ENCODE measurements at places on chromosomes 16 and 17.
A peak's percentile ranks its signal among the peaks of the same experiment; 100 is the strongest.

DNA sequence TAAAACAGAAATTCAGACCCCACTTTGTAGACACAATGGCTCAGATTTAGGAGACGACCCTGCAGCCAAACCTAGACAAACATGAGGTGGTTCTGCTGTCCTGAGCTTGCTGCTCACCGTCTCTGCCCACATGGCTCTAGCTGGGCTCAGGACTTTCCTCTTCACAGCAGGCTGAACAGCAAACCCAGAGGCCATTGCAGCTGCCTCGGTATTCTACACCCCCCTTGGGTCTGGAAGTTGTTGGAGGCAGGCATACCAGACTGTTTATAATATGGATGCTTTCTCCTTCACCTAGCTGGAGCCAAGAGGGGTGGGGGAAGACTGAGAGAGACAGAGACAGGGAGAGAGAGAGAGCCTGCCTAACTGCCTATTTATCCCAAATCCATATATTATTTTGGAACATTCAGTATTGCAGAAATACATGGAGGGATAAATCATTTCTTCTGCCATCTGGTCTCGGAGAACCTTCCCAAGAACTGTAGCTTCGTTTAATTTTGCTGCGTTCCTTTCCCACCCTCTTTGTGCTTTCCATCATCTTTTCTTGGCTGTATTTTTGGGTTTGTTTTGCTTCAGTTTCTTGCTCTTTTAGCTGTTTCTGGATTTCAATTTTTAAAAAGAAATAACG lies 628.2 kb upstream of the RBFOX1 start:
- DNase-seq = no peak

DNA sequence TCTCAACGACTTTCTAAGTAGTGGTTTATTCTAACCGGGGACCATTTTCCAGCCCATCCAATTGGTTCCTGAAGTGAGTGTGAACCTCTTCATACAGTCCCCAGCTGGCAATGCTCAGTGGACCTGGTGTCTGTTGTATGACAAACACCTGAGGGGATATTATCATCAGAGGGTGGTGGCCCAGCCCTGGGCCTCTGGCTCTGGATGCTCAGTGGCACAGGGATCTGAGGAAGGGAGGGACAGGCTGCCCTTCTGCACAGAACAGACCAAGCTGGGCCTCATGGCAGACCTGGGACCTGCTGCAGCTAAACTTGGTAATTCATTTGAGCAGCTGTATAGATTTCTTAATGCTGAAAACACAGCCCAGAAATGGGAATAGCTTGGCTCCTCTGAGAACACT lies 72.6 kb downstream of the IRX5 start:
- no peak for DNase-seq

GRCh38 chr16:47627721-47628120 lies 166.6 kb downstream of the PHKB start:
- DNase-seq = no peak

DNA sequence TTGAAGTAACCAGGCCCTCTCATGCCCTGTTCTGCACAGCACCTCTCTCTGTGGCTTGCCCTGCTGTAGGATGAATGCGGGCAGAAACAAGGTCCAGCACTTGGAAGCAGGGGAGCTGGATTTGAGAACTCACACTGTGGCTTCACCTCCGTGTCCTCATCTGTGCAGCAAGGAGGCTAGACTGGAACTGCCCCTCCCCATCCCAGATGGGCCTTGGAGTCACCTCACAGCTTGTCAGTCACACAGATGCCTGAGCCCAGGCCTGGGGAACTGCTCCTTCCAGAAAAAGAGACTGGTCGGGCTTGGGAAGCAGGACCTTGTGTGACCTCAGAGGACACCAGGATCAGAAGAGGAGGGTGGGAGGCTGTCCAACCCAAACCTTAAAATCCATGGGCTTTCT lies 180.8 kb downstream of the CCT6B start:
- DNase-seq = no peak

- no peak for DNase-seq
Observed at GRCh38 chr17:45971698-45972141, 27.3 kb upstream of the STH start.

DNA sequence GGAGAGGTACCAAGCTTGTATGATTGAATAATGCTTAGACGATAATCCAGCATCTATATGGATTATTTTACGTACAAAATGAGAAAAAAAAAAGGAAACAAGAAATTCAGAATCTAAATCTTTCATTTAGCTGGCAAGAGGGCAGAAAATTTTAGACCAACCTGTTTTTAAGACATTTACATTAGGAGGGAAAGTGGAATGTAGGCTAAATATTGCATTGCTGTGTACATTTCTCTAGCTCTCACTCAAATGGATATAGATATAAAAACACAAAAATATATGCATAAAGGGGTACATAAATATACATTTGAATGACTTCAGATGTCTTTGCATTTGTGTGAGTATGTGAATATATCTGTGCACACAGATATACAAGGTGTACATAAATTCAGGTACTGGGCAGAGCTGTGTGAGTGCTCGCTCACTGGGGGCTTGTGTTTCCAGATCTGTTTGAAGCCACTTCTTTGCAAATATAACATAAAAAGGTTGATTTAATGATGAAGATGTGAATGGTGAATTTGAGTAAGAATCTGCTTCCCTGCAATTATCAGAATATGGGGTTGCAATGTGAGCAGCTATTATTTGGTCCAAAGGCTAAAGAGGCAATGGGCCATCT lies 14.2 kb upstream of the ZFHX3 start:
- no peak for DNase-seq

- DNase-seq = no peak
Observed at GRCh38 chr16:66028510-66029216, 337.8 kb upstream of the CDH5 start.

DNA sequence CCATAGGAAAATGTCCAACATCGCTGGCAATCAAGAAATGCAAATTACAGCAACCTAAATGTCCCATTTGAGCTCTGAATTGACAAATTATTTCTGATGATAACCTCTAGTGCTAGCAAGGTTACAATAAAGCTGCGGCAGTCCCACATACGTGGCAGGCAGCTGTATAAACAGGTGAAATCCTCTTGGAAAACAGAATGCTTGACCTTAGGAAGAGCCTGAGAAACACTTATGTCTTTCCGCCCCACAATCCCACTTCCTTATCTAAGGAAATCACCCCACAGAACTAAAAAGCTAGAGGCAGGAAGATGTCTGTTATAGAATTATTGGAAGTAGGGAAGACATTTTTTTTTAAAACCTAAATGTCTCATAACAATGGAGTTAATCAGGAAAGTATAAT lies 154.3 kb downstream of the KATNIP start:
- no peak for DNase-seq

- no peak for DNase-seq
Observed at GRCh38 chr17:49548506-49549310, 27.0 kb upstream of the NXPH3 start.

GRCh38 chr17:45936610-45937009 lies 42.3 kb downstream of the MAPT start:
- no peak for DNase-seq

- DNase-seq = no peak
Observed at GRCh38 chr16:52515068-52515671, 31.8 kb downstream of the TOX3 start.

GRCh38 chr17:70139449-70139993 lies 29.8 kb upstream of the KCNJ2 start:
- DNase-seq = no peak

GRCh38 chr17:31144428-31144827 lies 49.7 kb downstream of the NF1 start:
- no peak for DNase-seq

GRCh38 chr17:32558997-32559650 lies 72.3 kb downstream of the CDK5R1 start:
- no peak for DNase-seq

GRCh38 chr16:57029161-57030160 lies 40.1 kb downstream of the NLRC5 start:
- no peak for DNase-seq

DNA sequence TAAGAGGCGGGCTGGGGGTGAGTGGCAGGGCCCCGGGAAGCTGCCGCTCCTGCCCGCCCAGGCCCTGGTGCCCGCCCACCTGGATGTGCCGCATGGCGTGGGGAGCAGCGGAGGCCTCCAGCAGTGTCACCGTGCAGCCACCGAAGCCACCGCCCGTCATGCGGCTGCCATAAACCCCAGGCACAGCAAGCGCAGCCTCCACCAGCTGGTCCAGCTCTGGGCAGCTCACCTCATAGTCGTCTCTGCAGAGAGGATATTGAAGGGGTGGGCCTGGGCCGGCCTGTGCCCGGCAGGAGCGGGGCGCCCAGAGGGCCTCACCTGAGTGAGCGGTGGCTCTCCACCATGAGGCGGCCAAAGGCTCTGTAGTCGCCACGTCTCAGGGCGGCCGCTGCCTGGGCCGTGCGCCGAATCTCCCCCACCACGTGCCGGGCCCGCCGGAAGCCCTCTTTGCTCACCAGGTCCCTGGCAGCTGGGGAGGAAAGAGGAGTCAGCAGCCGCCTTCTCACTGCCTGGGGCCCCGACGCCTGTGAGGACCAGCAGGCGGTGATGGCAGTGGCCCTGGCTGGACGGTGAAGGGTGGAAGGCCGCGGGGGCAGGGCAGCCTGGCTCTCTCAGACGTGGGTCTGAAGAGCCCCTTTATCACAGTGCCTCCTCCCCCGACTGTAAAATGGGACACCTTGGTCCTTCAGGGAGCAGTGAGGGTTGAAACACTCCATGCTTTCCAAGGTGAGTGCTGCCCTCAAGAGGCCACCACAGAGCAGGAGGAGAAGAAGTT lies 6.7 kb downstream of the GALK1 start:
- DNase-seq = no peak

- DNase-seq = no peak
Observed at GRCh38 chr16:86494039-86494564, 16.2 kb upstream of the FOXF1 start.

DNA sequence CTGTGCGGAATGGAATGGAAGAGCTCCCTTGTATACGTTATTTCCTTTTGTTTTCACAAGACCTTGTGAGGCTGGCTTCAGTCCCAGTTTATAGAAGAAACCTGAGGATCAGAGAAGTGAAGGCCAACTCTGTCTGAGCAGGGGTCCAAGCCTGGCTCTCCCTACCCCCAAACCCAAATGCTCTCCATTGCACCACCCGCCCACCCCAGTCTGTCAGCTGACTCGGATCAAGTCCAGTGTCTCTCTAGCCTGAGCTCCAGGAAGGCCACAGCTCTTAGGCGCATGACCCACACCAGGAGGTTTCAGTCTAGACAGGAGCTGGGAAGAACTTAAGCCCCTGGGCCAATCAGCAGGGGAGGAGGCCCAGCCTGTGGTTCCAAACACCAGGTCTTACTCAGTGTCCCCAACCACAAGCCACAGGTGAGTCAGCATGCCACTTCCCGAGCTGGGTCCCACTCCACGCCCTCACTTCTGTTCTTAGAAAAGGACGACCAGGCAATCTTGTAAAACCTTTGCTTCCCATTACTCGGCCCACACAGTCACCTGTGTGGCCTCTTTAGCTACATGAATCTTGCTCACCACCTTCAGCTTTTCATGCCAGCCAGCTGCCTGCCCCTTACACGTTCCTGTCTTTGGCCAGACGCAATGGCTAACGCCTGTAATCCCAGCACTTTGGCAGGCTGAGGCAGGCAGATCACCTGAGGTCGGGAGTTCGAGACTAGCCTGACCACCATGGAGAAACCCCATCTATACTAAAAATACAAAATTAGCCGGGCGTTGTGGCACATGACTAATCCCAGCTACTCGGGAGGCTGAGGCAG lies 27.8 kb downstream of the TK2 start:
- peak; percentile 75 for DNase-seq

DNA sequence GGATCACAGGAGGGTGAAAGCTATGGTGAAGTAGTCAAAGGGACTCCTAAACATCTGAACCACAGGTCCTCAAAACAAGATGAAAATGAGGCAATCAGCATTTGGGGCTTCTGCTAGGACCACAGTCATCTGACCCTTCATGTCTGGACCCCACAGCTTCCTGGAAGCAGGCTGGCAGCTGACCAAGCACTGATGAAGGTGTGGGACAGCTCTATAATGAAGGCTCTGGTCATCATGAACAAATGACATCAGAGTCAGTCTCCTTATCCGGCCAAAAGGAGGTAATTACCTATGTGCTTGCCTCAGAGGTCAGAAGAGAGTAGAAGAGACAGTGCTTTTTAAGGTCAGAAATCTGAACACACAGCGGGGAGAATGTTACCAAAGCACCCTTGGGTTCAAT lies 101.2 kb upstream of the GNAO1 start:
- no peak for DNase-seq

GRCh38 chr16:30353438-30354129 lies 1.5 kb downstream of the CD2BP2 start:
- DNase-seq = no peak

GRCh38 chr17:14038206-14038605 lies 31.1 kb upstream of the COX10 start:
- DNase-seq = no peak

DNA sequence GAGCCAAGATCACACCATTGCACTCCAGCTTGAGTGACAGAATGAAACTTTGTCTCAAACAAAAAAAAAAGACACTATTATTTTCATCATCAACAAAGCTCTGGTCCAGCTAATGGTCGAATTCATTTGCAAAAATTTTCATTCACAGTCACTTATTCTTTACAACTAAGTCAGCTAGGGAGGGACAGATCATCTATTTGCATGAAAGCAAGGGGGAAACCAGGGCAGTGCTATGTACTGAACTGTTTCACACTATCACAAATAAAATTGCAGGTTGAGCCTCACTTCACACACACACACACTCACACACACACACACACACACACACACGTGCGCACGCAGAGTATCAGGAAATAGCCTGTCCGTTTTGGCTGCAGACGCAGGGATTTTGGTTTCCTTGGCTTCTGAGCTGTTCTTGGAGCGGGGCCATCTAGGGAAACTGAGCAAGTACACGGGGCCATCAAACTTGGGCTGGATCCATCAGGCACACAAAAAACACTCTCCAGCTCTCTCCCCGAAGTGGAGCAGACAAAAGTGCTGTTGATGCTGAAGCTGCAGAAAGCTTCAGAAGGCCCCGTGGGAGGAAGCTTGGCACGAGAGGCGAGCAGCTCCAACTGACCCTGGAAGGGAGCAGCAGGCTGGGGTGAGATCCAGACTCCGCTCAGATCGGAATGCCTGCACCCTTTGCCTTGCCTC lies 44.3 kb upstream of the HELZ start:
- DNase-seq = no peak

GRCh38 chr17:43324205-43324893 lies 74.4 kb upstream of the ARL4D start:
- no peak for DNase-seq

DNA sequence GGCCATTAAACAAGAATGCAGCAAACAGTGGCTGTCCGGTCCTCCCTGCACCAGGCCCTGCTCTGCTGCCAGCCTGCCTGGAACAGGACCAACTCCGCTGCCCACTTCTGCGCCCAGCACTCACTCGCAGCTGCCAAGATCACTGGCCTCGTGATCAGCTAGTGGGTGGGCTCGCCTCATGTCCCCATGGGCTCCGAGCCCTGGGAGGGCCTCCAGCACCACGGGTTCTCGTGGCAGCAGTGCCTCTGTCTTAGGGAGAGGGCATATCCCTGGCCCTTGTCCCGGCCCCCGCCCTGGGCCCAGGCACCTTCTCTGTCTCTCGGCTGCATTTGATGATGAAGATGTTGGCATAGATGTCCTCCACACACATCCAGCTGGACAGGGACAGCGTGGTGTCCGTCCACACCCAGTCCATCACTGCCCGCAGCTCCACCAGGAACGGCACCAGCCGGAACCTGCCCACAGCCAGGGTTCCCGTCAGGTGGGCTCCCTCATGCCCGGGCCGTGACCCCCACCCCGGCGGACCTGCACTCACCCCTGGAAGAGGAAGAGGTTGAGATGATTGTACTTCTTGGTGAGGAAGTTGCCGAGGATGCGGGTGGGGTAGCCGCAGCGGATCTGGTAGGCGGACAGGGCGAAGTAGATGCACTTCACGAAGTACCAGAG lies 13.1 kb downstream of the CTU2 start:
- DNase-seq = no peak
